ENCODE measurements at places on chromosomes 1 and 21.

GRCh38 chr1:115679141-115679611, 37.4 kb downstream of the VANGL1 start:
- DNase-seq = no peak

GRCh38 chr21:19510653-19511052, 1107.1 kb upstream of the TMPRSS15 start:
- no peak for DNase-seq

DNA sequence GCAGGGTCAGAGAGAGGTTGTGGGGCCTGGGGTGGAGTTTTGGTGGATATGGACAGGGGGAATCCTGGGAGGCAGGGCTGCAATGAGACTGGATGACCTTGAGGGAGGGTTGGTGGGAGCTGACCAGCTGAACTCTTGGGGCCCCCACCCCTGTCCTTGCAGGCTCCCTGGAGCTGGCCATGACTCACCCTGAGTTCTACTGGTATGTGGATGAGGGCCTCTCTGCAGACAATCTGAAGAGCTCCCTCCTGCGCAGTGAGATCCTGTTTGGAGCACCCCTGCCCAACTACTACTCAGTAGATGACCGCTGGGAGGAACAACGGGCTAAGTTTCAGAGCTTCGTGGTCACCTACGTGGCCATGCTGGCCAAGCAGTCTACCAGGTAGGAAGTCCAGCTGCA, 23.6 kb downstream of the DISP3 start:
- DNase-seq = no peak

DNA sequence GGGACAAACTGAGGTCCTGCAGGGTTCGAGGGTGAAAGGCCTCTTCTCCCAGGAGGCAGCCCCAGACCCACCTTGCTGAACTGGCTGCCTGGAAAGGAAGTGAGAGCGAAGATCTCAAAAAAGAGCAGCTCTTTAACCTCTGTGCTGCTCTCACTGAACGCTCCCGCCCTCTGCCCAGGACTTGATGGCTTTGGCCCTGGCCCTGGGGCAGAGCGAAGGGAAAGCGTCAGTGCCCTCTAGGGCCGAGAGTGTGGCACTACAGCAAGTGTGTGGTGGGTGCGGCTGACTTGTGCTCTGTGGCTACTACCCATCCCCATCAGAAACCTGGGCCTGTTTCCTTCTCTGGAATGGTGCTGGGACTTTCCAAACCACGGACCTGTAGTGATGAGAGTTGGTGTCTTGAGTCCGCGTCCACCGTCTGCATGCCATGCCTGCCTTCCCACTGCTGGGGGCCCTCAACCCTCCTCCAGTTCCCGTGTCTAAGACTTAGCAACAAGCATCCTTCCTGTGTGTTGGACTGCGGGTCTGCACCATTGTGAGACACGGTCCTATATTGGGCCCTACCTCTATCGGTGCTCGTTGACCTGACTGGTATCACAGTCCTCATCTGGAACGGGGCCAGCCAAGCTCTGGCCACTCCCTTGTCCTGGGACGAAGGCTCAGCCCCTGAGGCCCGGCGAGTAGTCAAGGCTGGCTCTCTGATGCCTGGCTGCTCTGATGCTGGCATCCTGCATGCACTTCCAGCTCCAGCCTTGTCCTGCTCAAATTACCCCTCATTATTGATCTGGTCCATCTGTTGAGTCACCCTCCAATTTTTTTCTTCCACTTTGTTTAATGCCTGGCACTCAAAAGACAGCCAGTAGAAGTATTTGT, 180.3 kb downstream of the DISC1 start:
- peak; percentile 32 for DNase-seq

DNA sequence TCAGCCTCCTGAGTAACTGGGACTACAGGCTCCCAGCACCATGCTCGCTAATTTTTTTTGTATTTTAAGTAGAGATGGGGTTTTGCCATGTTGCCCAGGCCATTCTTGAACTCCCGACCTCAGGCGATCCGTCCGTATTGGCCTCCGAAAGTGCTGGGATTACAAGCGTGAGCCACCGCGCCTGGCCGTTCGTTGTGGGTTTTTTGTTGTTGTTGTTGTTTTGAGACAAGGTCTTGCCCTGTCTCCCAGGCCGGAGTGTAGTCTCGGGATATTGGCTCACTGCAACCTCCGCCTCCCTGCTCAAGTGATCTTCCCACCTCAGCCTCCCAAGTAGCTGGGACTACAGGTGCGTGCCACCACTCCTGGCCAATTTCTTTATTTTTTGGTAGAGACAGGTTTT, 4.7 kb upstream of the INAVA start:
- DNase-seq = no peak

- no peak for DNase-seq
Observed at GRCh38 chr1:56512724-56513494, 66.5 kb downstream of the PLPP3 start.

GRCh38 chr1:39720094-39720999, 18.3 kb upstream of the PPIE start:
- DNase-seq = no peak

GRCh38 chr1:4108331-4108730, 208.3 kb upstream of the C1orf174 start:
- no peak for DNase-seq

- DNase-seq = no peak
Observed at GRCh38 chr1:57278558-57278957, 145.3 kb downstream of the DAB1 start.

- DNase-seq = no peak
Observed at GRCh38 chr1:178134061-178134460, 40.2 kb downstream of the RASAL2 start.

- DNase-seq = no peak
Observed at GRCh38 chr1:237953238-237953637, 62.5 kb upstream of the ZP4 start.

DNA sequence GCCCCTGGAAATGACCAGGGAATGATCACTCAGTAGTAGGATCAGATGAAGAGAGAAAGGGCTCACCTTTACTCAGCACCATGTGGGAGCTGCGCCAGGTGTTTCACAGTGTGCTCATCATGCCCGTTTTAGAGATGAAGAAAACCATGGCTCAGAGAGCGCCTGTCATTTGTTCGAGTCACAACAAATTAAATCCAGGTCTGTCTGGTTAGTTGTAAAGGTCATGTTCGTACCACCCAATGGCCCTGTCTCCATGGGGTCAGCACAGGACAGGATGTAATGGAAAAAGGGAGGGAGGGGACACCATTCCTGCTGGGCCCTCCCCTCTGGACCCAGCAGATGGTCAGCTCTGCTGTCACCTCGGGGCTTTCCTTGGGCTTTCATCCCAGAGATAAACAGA, 15.2 kb downstream of the KIRREL1 start:
- no peak for DNase-seq

- no peak for DNase-seq
Observed at GRCh38 chr1:108565512-108565911, 5.6 kb downstream of the EEIG2 start.

- DNase-seq = no peak
Observed at GRCh38 chr1:64129701-64130100, 73.7 kb upstream of the UBE2U start.

DNA sequence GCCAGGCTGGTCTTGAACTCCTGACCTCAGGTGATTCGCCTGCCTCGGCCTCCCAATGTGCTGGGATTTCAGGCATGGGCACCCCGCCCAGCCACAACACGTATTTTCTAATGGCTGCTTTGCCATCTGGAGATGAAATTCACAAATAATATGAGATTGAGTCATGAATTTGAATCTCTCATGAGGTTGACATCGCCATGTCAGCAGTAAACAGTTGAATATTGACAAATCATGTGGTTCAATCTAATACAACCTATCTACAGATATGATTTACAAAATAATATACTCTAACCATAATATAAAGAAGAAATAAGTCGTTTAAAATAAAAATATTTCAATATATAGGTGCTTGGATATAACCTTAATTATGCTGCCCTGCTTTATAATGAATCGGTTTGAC, 42.1 kb downstream of the MYOM3 start:
- DNase-seq = no peak

- no peak for DNase-seq
Observed at GRCh38 chr1:184650177-184650866, 104.3 kb downstream of the EDEM3 start.

DNA sequence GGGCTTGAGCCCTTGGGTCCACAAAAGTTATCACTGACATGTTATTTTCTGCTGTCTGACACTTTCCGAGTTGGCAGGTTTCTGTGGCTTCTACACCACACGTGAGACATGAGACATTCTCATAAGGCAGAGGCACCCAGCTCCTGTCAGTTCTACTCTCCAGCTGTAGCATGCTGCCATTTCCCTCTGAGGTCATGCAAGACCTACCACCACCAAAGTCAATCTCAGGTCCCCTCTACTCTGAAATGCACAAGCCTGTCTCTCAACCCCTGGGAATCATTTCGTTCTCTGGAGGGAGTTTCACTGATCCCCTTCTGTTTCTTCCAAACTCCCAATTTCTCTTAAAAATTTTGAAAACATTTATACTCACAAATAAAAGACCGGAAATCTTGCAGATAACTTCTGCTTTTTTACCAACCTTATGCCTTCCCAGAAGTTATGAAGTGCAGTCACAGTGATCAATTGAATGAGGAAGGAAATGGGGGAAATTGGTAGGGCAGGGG, 39.5 kb upstream of the CR2 start:
- no peak for DNase-seq

GRCh38 chr21:33478935-33479678, 667 bp downstream of the TMEM50B start:
- DNase-seq = peak; percentile 32

DNA sequence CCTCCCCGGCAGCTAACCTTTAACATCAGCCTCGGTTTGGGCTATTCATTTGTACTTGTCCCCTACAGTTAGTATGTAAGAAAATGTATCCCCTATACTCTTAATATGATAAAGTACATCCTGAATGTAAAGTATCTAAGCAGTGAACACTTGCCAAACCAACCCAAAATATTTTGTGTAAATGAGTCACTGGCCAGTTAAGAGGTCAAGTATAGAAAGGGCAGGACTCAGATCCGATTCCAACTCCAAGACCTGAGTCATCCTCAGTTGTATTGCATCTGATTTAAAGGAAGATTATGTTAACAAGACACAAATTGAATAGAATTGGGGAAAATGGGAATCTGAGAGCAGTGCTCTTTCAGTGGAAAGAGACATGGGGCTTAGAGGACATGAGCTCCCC, 84.4 kb downstream of the CD58 start:
- no peak for DNase-seq

GRCh38 chr1:100902365-100902764, 6.5 kb downstream of the SLC30A7 start:
- DNase-seq = no peak

Data from stimulated activated CD4-positive, alpha-beta T cell treated with anti-CD3 and anti-CD28 coated beads, Interleukin-4, amount 100 ng/mL, for 48 hours (primary cell).